ENCODE measurements at places on chromosomes 5 and 9. TPM values are rescaled to one million over a fixed set of nuclear protein-coding genes. Genes with fewer than 3 reads are reported as not detected.

Gene SLC45A2
- 2.0 TPM for total RNA-seq

Gene IRGM
- total RNA-seq = not detected

Gene IL9
- total RNA-seq = not detected

Gene IL5
- not detected for total RNA-seq

Gene IRF1
- 34.1 TPM for total RNA-seq

Gene PGM5
- 0.36 TPM for total RNA-seq

Gene PSMB7
- 268 TPM for total RNA-seq

Gene LOX
- total RNA-seq = 28.4 TPM

Gene NUTM2G
- total RNA-seq = not detected

Gene FGFR4
- total RNA-seq = 1.9 TPM

Gene TNFSF15
- total RNA-seq = 0.49 TPM

Gene ABCA1
- 20.8 TPM for total RNA-seq

Gene PLEKHG4B
- total RNA-seq = 2.3 TPM

Gene CEP72
- 3.1 TPM for total RNA-seq

Gene ERCC6L2
- total RNA-seq = 34.0 TPM

Gene PRDM9
- total RNA-seq = not detected

Gene TMEM215
- total RNA-seq = not detected

Gene SLC23A1
- total RNA-seq = not detected

Gene SPATA31D4
- total RNA-seq = not detected

Gene EGFL7
- total RNA-seq = 1.6 TPM

Gene ADRB2
- total RNA-seq = 0.59 TPM

Gene CXCL14
- not detected for total RNA-seq

Gene TENT4A
- total RNA-seq = 5.5 TPM

Gene C9orf50
- not detected for total RNA-seq

Gene CTSV
- 9.1 TPM for total RNA-seq

Gene CBY3
- total RNA-seq = not detected

Gene PANK3
- 27.2 TPM for total RNA-seq

Gene TTC39B
- 2.1 TPM for total RNA-seq

Gene SAPCD2
- 21.8 TPM for total RNA-seq

Gene CDKN2B
- 9.5 TPM for total RNA-seq

Gene C7
- not detected for total RNA-seq

Gene PDE8B
- total RNA-seq = not detected

Gene SLIT3
- total RNA-seq = 0.72 TPM

Gene GPRIN1
- total RNA-seq = 6.2 TPM

Gene OBP2B
- total RNA-seq = not detected
